ENCODE measurements at places on chromosomes 7 and 10. TPM values are rescaled to one million over a fixed set of nuclear protein-coding genes. Genes with fewer than 3 reads are reported as not detected.

Gene CYP17A1
- 2.1 TPM for total RNA-seq

Gene HMX3
- total RNA-seq, result 60.5 TPM

Gene FAM131B
- total RNA-seq, result 0.05 TPM

Gene TRIM8
- 53.2 TPM for total RNA-seq

Gene CYP2E1
- 0.96 TPM for total RNA-seq

Gene KLF14
- not detected for total RNA-seq

Gene CYP3A5
- 0.27 TPM for total RNA-seq

Gene EPHA1
- total RNA-seq, result 0.21 TPM

Gene WNT16
- not detected for total RNA-seq

Gene KLLN
- 2.0 TPM for total RNA-seq

Gene CNPY1
- total RNA-seq, result not detected

Gene IL6
- not detected for total RNA-seq

Gene VWC2
- total RNA-seq, result not detected

Gene ADAM8
- total RNA-seq, result 92.7 TPM
